T-helper 22 cell (primary cell): ENCODE measurements at places on chromosomes 7 and 10.

DNA sequence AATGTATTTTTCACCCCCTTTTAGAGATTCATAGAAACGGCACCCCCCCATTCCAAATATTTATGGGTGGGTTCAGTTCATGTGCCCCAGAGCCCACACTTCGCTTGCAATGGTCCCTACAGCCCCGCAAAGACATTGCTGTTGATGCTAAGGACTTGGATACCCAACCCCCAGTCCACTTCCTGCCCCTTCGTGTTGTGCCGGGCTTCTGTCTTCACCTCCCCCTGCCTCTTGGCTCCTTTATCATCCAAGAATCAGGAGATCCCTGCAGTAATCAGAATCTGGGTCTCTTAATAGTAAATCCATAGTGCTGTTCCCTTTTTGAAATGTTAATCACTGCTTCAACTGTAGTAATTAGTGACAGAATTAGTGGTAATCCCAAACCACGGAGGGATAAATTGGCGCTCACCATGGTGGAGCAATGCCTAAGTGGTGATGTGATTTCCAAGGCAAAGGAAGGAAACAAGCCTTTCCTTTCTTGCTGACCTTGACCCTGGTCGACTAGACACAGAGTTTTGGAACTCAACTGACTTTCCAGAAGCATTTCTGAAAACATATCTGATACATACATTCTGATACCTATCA, 67.7 kb downstream of the HK1 start:
- DNase-seq: no peak

DNA sequence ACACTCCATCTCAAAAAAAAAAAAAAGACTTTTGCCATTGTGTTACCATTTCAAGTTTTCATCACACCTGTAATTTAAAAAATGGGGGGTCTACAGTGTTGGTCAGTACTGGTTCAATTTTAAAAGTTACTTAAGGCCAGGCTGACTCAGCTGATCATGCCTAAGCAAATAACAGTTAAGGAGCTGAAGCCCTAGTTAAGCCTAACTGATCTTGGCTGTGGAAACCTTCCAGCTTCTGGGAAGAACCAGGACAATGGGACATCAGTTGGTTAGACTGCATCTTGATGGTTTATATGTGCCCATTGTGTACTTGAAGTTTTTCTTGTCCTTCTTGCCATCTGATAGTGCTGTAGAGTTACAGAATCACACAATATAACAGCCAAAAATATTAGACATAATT, 26.7 kb downstream of the VCL start:
- no peak for DNase-seq

DNA sequence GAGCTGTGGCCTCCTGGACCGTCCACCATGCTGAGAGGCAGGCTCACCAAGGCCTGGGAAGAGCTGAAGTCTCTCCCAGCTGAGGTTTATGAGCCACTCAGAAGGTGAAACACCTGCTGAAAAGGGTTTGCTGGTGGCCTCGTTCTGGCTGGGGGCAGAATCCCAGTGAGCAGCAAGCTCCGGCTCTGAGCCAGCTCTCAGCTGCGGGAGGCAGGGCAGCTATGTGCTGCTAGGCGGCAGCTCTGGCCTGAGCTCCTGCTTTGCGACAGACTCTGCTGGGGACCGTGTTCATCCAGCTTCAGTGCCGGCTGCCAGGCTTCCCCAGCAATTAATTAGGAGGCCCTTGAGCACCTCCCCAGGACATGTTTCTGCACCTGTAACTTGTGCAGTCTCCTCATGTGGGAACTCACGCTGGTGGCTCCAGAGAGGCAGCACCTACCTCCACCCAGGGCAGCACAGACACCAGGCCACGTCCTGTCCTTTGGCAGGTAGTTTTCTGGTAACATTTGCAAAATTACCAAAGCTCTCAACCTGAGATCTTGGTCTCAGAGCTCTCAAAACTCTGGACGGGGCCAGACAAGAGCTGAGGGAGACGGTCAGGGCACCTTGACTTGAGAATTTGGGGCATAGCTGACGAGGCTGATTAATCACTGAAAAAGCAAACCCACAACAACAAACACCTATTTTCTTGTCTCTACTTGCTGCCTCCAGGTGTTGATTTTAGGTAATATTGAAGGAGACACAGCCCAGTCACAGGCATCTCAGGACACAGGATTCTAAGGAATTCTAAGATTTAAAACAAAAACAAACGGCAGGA, 185.0 kb downstream of the TCERG1L start:
- DNase-seq: no peak

- no peak for DNase-seq
Measured at GRCh38 chr10:112775892-112776674, 174.0 kb upstream of the TCF7L2 start.

GRCh38 chr10:5284311-5285057, 80.3 kb upstream of the UCN3 start:
- no peak for DNase-seq

- peak; percentile 29 for DNase-seq
Measured at GRCh38 chr7:44046321-44047061, 2.0 kb downstream of the DBNL start.

GRCh38 chr10:47277352-47278151, 22.4 kb upstream of the GDF10 start:
- peak; percentile 23 for DNase-seq

DNA sequence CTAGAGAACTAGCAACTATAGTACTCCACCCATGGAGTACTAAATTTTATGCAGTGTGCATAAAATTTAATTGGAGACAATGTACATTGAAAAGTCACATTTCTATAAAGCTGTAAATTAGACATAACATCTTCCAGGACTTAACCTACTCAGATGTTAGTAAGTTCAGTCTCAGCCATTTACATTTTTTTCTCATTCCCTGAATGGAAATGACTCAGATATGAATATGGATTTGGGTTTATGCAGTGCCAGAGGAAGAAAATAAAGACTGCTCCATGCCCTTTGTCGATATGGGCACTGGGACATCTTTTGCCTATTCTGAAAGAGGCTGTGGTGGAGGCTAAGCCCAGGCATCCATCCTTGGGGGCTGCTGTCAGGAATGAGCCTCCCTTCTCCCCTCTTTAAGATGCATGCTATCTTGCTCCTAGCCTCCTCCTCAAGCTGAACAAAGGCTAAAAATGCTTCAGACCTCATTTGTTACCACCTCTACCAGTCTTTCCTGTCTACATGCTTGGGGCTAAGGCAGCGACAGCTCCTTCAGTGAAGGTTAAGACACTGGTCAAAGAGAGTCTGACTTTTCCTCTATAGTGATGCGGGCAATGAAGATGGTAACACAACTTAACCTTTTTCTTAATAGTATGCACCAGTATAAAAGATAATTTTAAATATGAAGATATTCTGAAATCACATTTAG, 486.8 kb upstream of the ANKRD30A start:
- DNase-seq: no peak

- DNase-seq: no peak
Measured at GRCh38 chr10:8056871-8057331, 2.4 kb downstream of the GATA3 start.

DNA sequence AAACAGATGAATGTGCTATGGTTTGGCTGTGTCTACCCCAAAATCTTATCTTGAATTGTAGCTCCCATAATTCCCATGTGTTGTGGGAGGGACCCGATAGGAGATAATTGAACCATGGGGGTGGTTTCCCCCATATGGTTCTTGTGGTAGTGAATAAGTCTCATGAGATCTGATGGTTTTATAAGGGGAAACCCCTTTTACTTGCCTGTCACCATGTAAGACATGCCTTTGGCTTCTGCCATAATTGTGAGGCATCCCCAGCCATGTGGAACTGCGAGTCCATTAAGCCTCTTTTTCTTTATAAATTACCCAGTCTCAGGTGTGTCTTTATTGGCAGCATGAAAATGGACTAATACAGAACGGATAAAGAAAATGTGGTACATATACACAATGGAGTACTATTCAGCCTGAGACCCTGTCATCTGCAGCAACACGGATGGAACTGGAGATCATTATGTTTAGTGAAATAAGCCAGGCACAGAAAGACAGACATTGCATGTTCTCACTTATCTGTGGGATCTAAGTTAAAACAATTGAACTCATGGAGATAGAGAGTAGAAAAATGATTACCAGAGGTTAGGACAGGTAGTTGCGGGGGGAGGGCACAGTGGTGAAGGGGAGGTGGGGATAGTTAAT, 587.6 kb upstream of the NRP1 start:
- no peak for DNase-seq

- DNase-seq: no peak
Measured at GRCh38 chr10:24012249-24012803, 196.6 kb upstream of the KIAA1217 start.

DNA sequence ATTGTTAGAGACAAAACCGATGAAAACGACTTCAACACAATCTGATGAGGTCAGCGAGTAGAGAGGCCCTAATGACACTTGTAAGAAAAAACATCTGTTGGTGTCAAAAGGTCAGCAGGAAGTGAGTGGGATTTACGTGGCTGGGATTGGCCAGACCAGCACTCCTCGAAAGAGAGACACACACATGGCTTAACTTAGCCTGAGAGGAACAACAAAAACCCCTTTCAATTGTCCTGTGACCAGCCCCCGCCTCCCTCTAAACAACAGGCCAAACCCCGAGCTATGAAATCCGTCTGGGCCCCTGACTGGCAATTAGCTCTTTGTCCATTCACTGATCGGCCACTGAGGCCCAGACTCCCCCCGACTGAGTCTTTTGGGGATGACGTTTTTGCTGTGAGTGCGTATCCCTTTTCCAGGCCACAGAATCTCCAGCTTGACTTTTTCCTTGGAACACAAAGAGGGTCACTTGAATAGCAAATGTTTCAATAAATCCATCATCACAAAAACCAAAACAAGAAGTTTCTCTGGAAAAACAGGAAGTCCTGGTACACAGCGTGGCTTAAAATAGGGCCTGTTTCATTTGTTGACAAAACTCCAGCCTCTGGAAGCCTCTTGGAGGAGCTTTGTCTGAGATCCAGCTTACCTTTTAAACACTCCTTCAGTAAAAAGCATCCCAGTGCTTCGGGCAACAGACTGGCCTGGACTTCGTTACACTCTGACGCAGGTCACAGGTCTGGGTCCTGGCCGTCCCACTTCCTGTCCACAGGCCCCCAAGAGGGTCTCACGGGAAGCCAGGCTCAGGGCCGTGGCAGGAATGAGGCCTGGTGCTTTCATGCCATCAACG, 103.0 kb downstream of the CTBP2 start:
- DNase-seq: no peak

DNA sequence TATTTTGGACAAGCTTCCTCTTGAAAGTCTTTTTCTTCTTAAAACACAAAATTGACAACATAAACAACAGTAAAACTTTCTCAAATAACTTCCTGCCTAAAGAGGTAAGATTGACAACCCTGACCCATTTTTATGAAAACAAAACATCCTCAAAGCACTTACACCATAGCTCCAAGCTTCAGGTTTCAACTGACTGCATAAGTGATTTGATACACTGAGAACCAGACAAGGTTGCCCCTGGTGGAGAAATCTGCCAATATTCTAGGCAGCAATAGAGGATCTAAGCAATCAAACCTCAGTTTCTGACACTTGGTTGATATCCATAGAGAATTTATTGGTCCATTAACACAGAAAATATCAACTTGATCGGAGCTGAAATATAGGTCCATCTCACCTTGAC, 147.8 kb downstream of the ELAPOR2 start:
- no peak for DNase-seq

DNA sequence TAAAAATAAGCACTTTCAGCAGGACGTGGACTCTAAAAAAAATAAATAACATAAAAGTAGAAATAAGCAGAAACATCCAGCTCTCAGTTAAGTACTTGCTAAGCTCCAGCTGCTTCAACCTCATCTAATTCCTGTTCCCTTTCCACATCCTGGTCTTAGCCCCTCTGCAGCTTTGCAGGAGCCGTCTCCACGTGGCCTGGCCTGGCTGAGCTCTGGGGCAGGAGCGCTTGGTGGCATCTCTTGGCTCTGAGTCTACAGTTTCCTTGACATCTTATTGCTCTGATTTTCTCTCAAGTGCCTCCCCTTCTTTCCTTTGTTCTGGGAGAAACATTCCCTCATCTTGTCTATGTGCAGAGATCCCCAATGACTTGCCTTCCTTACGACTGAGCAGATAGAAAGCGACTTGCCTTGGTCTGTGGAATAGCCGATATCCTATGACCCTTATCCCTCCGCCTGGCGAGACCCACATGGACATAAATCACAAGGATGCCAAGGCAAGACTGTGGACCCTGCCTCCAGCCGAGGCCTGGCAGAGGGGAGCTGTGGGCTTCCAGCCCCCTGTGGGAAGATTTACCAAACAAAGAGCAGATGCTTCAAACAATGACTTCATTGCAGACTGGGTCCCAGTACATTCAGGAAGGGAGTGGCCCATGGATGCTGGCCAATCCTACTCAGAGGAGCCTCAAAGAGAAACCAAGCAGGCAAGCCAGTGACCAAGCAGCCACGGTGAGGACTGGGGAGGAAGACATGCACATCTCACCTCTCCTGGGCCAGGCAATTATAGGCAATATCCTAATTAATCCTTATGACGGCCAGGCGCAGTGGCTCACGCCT, 61.9 kb downstream of the SPOCK2 start:
- no peak for DNase-seq

GRCh38 chr10:45461034-45461433, 87.0 kb downstream of the ALOX5 start:
- DNase-seq: no peak

GRCh38 chr10:8485032-8485431, 430.5 kb downstream of the GATA3 start:
- DNase-seq: no peak

GRCh38 chr10:8594711-8595110, 540.2 kb downstream of the GATA3 start:
- DNase-seq: no peak

GRCh38 chr10:11612021-11613001, 861 bp upstream of the USP6NL start:
- DNase-seq: no peak

- DNase-seq: no peak
Measured at GRCh38 chr7:70598976-70599375, 533.0 kb upstream of the GALNT17 start.

- DNase-seq: no peak
Measured at GRCh38 chr10:117662751-117663540, 120.4 kb downstream of the EMX2 start.

DNA sequence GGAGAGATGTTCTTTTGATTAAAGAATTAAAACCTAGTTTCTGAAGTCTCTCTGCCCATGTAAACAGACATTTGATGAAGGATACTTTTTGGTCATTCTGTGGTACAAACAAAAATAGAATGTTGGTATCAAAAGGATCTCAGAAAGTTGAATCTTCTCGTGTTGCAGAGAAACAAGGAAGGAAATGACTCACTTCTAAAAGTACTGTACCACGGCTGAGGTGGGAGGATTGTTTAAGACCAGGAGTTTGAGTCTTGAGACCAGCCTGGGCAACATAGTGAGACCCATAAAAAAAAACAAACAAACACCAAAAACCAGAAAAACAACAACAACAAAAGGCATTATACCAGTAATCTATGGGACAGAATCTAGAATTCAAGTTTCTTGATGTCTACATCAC, 69.7 kb downstream of the PRSS58 start:
- no peak for DNase-seq
